ENCODE measurements at places on chromosomes 3 and 15. TPM values are rescaled to one million over a fixed set of nuclear protein-coding genes. Genes with fewer than 3 reads are reported as not detected.

PP2D1 gene
- total RNA-seq = not detected

MUSTN1 gene
- 0.74 TPM for total RNA-seq

STRA6 gene
- 4.4 TPM for total RNA-seq

CMTM7 gene
- 0.74 TPM for total RNA-seq

SLC22A14 gene
- 0.25 TPM for total RNA-seq

TTLL13 gene
- total RNA-seq = under 0.01 TPM

POC1A gene
- 2.5 TPM for total RNA-seq

GPR149 gene
- total RNA-seq = 1.7 TPM

LSAMP gene
- total RNA-seq = 97.1 TPM

TBC1D5 gene
- 66.6 TPM for total RNA-seq

IFRD2 gene
- 10.8 TPM for total RNA-seq

GOLGA6A gene
- total RNA-seq = not detected

KLHL40 gene
- total RNA-seq = not detected

PARP15 gene
- total RNA-seq = 0.49 TPM

COL8A1 gene
- total RNA-seq = 3.4 TPM

SLC9C1 gene
- 0.25 TPM for total RNA-seq

MBNL1 gene
- 32.9 TPM for total RNA-seq

PGBD4 gene
- 3.2 TPM for total RNA-seq

GOLGA8J gene
- total RNA-seq = not detected

FEZF2 gene
- total RNA-seq = 15.2 TPM

TLR9 gene
- total RNA-seq = not detected

CA12 gene
- 10.3 TPM for total RNA-seq

CIDEC gene
- not detected for total RNA-seq

ABHD6 gene
- 21.1 TPM for total RNA-seq

ZPLD1 gene
- total RNA-seq = under 0.01 TPM

KLF15 gene
- 1.7 TPM for total RNA-seq

C3orf33 gene
- total RNA-seq = 10.1 TPM

RASGRF1 gene
- total RNA-seq = 3.7 TPM

EPHA3 gene
- total RNA-seq = 105 TPM

RIOX2 gene
- 16.0 TPM for total RNA-seq

ARGFX gene
- total RNA-seq = not detected

ANKRD34C gene
- under 0.01 TPM for total RNA-seq

CLSTN2 gene
- total RNA-seq = 18.4 TPM

SERPINI2 gene
- 0.74 TPM for total RNA-seq

CCR3 gene
- not detected for total RNA-seq
